CD4-positive, alpha-beta T cell (primary cell): ENCODE measurements at places on chromosomes 16 and 17. TPM values are rescaled to one million over a fixed set of nuclear protein-coding genes. Genes with fewer than 3 reads are reported as not detected.

DNA sequence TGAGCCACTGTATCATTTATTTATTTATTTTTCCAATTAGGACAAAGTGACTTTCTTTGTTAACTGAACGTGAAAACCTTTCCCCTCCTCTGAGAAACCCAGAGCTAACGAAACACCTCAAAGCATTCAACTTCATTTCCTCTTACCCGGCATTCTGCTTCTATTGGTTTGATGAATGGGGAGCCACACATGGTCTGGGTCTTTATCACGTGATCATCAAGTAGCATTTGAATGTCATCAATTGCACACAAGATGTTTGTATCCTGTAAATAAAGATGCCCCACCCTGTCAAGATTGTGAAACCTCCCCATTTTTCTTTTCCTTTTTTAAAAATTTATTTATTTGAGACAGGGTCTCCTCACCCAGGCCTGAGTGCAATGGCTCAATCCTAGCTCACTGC lies 80.1 kb downstream of the DNAH3 start:
- no peak for DNase-seq

- DNase-seq, result no peak
Measured at GRCh38 chr16:3912897-3913296, 32.4 kb upstream of the CREBBP start.

GRCh38 chr17:33712120-33712519 lies 419.0 kb upstream of the ASIC2 start:
- no peak for DNase-seq

- DNase-seq, result no peak
Measured at GRCh38 chr17:14838567-14838966, 426.6 kb downstream of the PMP22 start.

DNA sequence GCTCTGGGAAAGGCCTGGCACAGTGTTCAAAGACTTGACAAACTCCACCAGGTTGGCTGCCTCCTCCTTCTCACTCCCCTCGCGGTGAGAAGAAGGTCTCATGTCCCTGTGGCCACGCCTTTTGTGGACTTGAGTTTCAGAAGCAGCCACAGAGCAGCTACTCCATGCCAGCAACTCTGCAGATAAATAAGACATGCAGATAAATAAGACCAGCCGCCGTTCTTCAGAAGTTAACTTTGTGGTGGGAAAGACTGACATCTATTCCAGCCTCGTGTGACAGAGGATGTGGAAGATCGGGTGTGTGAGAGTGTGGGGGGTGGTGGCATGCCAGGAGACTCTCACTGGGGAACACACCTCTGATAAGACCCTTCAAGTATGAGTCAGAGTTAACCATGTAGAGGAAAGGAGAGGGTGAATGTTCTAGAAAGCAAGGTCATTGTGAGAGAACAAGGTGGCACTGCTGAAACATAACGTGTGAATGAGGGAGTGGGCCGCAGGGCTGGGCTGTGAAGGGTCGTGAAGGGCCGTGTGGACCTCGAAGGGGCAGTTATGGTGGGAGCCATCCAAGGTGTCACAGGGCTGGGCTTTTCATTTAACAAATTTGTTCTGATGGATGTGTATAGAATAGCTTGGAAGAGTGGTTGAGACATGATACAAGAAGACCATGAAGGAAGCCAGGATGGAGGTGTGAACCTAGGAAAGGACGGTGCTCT lies 830 bp downstream of the SPACA3 start:
- no peak for DNase-seq

- DNase-seq, result no peak
Measured at GRCh38 chr17:5700745-5701144, 116.4 kb upstream of the NLRP1 start.

Gene FOXC2
- total RNA-seq, result 0.11 TPM

Gene GDE1
- total RNA-seq, result 22.0 TPM

Gene MIF4GD
- 29.4 TPM for total RNA-seq

Gene PRSS27
- total RNA-seq, result 0.44 TPM
